HL-60 (cell line): ENCODE measurements at places on chromosomes 7 and 10.
A peak's percentile ranks its signal among the peaks of the same experiment; 100 is the strongest.

DNA sequence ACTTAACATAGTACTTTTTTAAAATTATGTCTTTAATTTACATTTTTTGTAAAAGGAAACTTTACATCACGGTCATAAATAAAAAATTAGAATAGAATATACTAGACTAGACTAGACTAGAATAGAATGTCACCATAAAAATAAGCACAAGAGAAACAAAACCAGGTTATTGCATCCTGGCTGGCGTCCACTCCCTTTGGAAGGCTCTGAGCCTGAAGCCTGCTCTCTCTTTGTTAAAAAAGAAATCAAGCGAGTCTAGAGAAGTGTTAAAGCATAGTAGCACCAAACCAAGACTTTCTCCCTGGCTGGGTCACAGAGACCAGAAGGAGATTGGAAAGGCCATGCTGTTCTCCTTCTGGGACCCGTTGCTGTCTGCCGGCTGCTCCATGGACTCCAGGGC is 104.6 kb downstream of the C10orf105 start:
- no peak for DNase-seq

GRCh38 chr7:98420966-98421612 is 20.2 kb upstream of the BAIAP2L1 start:
- peak; percentile 25 for DNase-seq

GRCh38 chr10:10138685-10139084 is 879.0 kb upstream of the CELF2 start:
- DNase-seq, result no peak

DNA sequence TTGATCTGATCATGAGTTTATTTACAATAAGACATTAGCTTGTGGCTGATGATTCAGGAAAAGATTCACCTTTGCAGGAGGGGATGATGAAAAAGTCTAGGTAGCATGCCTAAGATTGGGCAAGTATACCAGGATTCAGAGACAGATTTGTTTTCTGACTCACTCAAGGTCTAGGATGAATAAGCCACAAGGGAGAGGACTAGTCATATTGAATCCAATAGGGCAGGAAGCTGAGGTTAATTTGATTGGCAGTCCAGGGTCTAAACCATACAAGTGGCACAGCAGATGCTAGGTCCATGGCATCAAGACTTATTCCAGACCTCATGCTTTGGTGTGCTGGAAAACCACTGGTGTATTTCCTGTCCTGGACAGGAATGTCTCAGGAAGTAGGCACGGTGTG is 1133.4 kb downstream of the XPNPEP1 start:
- DNase-seq, result no peak

- no peak for DNase-seq
Observed at GRCh38 chr7:20776942-20777341, 9.7 kb downstream of the SP8 start.

DNA sequence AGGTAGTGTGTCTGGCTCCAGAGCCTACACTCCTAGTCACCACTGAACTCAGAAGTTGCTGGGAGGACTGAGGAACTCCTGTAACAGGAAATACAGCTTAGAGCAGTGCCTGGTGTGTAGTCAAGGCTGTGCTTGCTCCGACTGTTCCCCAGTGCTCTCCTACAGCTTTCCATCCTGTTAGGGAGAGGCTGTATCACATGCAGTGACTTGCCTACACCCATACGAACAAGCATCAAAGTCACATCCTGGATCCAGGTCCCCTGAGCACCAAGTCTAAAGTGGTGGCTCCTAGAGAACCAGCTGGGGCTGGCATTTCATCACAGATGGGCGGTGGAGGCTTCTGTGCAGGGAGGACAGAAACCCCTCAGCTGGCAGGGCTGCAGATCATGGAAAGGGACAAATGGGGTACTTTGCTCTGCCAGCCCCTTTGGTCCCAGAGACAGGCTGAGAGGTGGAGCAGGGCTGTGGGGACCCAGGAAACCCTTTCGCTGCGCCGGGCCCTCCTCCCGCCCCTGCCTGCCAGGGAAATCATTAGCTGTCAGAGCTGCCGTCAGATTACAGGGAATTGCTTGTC is 7.7 kb downstream of the ASB10 start:
- DNase-seq, result no peak

DNA sequence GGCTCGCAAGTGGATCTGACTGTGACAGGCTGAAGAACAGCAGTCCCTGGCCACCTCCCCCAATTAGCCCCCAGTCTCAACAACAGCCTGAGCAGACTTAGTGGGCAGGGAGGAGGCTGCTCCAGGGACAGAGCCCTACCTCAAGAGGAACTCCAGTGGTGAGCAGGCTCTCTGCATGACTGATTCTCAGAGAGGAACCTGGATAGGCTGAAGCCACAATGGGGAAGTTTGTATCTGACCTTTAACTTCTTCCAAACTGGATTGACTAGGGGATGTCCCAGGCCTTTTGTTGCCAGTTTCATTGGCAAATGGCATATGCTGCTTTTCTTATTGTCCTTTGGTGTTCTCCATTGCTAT is 93.0 kb downstream of the ARHGAP22 start:
- DNase-seq, result peak; percentile 81

- no peak for DNase-seq
Observed at GRCh38 chr7:43037531-43037930, 74.9 kb upstream of the HECW1 start.

DNA sequence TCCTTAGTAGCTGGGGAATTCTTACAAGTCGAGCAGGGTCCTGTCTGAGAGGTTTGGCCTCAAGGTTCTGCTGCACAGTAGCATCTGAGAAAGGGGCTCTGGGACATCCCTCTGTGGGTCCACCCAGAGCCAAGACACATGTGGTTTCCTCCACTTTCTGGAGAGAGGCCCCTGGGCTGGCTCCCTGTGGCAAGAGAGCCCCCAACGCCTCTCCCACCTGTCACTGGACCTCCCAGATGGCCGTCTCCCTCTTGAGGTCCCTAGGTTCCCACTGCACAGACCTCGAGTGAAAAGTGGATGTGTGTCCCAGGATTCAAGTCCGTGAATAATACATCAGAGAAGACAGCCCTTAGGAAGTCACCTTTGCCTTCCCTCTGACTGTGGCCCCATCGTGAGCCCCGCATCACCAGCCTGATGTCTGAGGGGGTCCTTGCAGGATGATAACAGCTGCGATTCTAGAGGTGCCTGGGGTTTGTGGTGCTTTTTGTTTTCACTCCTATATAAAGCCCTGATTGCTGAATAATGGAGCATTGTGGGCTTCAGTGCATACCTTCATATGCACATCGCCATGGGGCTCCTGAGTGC is 319.0 kb downstream of the GLRX3 start:
- DNase-seq, result no peak

- no peak for DNase-seq
Observed at GRCh38 chr10:5862360-5862961, 27.2 kb downstream of the ANKRD16 start.

DNA sequence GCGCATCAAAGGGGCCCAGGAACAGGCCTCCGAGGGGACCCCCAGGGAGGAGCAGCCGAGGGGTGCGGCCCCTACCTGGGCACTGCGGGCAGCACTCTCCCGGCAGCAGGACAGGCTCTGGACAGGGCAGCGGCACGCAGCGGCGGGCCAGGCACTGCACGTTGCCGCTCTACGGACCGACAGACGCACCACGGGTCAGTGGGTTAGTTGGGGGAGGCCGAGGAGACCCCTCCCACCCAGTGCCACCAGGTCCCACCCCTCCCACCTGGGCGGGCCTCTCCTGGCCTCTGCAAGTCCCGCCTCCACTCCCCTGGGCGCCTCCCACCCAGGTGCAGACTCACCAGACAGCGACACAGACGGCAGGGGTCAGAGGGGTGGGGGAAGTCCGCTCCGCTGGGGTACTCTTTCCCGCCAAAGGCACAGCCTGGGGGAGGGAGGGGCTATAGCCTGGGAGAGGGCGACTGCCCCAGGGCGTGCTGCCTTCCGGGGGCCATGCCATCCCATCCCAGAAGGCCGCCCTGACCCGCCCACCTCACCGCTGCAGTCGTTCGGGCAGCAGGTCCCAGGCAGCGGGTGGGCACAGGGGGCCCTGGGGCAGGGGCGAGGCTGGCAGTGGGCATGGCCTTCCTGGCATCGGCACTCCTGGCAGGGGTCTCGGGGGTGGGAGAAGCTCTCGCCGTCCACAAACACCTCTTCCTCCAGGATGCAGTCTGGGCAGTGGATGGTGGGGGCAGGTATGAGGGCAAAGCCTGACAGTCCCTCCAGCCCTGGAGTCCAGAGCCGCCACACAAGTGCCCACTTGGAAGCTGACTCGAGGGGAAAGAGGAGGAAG is 19.2 kb downstream of the KCP start:
- DNase-seq, result no peak

DNA sequence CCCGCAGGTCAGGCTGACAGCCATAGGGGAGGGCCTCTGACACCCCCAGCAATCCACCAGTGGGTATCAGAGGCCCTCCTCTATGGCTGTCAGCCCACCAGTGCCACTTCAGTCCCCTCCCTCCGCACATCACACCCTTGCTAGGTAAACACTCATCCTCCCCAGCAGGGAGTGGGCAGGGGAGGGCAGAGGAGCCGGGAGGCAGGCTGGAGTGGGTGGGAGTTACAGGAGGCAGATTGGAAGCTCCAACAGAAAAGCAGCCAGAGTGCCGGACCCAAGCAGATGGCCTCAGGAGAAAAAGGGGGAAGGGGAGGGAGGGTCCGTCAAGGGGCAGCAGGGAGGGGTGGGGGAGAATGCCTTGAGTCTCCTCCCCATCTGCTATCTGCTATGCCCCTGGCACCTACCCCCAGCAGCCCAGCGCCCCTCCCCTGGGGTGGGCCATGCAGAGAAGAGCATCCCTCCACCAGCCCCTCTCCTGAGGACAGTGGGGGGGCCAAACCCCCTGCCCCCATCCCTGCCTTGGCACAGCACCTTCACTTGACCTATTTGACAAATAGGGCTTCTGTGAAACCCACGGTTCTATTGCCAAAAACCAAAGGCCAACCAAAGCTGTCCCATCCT is 2.4 kb downstream of the RASGEF1A start:
- no peak for DNase-seq

DNA sequence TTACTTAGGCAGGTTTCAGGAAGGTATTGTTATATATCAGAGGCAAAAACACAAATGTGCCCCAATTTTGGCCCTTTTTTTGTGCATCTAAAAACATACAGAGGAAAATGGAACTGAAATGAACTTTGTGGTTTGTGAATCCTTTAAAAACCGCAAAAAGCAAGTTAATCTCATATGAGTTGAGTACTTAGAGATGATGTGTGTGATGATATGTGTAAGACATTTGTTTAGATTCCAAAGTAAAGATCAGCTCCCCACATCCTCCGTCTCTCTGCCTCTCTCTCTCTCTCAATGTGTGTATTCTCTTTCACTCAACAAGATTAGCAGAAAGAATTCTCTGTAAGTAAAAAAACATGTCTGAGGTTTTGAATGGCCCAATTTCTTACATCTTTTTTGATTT is 201.9 kb downstream of the MALRD1 start:
- no peak for DNase-seq

DNA sequence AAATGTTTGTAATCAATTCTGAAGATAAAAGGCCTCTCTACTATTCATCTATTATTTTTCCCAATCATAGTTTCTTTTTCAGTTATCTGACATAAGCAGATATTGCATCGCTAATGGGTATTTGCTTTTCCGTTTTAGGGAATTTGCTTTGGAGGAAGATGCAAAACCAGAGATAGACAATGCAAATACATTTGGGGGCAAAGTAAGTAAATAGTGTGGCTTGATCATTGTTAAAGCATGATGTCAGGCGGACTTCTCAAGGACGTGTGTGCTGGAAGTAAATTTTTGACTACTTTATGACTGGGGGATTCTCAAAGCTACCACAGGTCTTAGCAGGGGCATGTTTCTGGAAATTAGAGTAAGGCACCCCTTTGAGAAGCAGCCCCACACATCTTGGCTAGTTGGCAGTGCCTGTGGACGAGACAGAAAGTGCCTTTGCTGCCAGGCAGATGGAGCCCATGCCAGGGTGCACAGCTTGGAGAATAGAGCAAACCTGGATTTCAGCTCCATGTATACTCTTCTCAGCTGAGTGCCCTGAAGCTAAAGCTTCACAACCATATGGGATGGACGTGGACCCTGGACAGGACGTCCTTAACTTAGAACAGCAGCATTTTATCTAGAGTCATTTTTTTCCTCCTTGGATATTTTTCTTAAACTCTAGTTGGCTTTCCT is 68.6 kb downstream of the SRI start:
- no peak for DNase-seq

- no peak for DNase-seq
Observed at GRCh38 chr10:78820007-78820362, 248.8 kb upstream of the ZMIZ1 start.

DNA sequence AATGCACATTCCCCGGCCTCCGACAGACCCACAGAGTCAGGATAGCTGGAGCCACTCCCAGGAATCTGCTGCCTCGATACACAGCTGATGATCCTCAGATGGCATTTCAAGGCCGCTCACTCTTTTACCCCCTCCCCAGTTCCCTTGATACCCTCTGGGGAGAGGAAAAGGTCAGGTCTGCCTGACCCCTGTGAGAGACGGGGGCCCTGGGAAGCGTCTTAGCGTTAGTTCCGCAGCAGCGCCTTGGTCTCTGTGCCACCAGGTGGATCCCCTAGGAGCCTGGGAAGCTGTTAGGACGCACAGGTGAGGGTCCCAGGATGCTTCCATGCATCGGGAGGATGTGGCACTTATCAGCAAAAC is 420.5 kb upstream of the FOXK1 start:
- DNase-seq, result no peak
